ENCODE measurements at places on chromosomes 1 and 21. TPM values are rescaled to one million over a fixed set of nuclear protein-coding genes. Genes with fewer than 3 reads are reported as not detected.

- H3K27me3 ChIP-seq = no peaks in the 10 kb centered on the region
- no peaks in the 10 kb centered on the region for H3K36me3 ChIP-seq
- DNase-seq = no peak
Measured at GRCh38 chr21:36700971-36701755, 2.2 kb downstream of the SIM2 start.

DNA sequence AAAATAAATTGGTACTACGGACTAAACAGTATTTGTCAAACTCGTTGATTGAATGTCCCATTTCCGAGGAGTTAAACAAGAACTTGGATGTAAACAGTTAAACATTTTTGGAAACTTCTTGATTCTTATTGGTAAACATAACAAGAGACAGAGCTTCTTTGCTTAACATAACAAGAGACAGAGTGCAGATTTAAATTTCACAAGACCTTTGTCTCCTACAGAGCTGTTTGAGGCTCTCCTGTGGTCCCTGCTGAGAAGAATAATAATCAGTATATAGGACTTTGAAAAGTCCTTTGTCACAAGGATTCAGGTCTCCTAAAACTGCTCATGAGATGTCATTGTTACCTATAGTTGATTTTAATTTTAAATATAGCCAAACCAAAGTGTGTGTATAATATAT lies 170.6 kb upstream of the C21orf91 start:
- H3K27ac ChIP-seq = no peak overlapping the region
- no peaks in the 10 kb centered on the region for H3K27me3 ChIP-seq
- H3K4me3 ChIP-seq = no peak overlapping the region
- no peaks in the 10 kb centered on the region for H3K36me3 ChIP-seq
- H3K4me1 ChIP-seq = no peaks in the 10 kb centered on the region

SPRR2G gene
- not detected for total RNA-seq

IL19 gene
- not detected for total RNA-seq

KRTAP19-7 gene
- total RNA-seq = not detected

NECTIN4 gene
- total RNA-seq = 0.26 TPM

KCNK1 gene
- 5.9 TPM for total RNA-seq

Measured in aorta (tissue), 5 donors.